ENCODE measurements at places on chromosomes 13 and 19.

DNA sequence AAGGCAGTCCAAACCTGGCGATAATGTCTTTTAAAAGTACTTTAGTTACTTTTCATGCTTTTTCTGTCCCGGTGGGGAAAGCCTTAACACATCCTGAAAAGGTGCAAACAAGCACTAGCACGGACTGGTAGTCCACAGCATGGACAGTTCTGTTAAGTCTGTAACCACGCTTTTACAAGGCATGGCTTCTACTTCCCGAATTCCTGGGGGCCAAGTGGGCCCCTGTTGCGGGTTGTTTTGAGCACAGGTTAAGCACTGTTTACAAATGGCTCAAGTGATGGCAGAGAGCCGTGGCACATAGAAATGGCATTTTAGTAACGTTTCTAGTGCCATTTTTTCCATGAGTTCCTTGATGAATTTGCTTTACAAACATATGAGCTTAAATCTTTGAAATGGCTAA lies 37.6 kb downstream of the ZNF493 start:
- no peak for DNase-seq

- DNase-seq = no peak
These were observed 1937.3 kb downstream of the OLFM4 start for GRCh38 chr13:54965881-54966280.

- no peak for DNase-seq
These were observed 111.7 kb downstream of the GNG7 start for GRCh38 chr19:2590630-2591399.

DNA sequence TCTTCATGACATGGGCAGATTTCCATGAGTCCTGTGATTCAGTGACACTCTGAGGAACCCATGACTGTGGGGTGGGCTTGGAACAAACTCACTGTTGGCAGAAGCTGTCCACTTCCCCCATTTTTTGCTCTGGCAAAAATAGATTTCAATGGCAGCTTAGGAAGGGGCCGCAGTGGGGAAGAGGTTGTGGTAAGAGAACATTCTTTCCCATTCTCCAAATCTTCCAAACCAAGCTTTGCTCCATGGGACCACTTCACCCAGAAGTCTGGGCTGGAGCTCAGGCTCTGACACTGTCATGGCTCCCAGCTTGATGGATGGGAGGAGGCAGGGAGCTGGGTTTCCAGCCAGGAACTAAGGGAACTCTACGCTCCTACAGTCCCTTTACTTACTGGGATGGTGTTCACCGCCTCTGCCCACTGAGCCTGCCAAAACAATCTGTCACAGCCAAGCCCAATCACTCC lies 24.9 kb upstream of the MEDAG start:
- DNase-seq = no peak

DNA sequence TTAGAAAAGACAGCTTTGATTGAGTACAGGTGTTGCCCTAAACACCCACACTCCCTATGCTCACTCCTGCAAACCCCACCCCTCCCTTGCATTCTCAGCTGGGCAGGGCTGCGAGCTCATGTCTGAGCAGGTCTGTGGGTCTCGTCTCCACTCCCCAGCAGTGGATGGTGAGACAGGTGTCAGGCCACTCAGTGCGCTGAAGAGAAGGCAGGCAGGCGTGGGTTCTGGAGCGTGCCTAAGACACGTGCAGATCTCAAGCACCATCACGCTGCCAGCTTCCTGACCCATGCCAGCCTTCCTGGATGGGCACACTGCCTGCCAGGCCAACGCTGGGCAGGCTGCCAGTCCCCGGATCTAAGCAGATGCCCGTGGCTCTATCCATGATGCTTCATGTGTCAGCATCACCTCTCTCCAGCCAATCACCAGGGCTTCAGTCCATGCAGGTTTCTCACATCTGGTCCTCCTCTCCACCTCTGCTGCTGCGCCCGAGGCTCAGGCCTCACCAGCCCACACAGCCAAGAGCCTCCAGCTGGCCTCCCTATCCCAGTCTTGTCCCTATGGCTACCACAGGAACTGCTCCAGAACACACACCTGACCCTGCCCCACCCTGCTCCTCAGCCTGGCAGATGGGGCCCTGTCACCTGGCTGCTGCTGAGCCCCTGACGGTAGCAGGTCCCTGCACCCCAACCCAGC lies 42.6 kb downstream of the EPS15L1 start:
- DNase-seq = no peak

- DNase-seq = no peak
These were observed 128.0 kb downstream of the TRPC4 start for GRCh38 chr13:37741536-37741935.

- DNase-seq = peak; percentile 75
These were observed 9.2 kb upstream of the FBN3 start for GRCh38 chr19:8158411-8159074.

- no peak for DNase-seq
These were observed 53.9 kb upstream of the CEACAM21 start for GRCh38 chr19:41521931-41522555.

DNA sequence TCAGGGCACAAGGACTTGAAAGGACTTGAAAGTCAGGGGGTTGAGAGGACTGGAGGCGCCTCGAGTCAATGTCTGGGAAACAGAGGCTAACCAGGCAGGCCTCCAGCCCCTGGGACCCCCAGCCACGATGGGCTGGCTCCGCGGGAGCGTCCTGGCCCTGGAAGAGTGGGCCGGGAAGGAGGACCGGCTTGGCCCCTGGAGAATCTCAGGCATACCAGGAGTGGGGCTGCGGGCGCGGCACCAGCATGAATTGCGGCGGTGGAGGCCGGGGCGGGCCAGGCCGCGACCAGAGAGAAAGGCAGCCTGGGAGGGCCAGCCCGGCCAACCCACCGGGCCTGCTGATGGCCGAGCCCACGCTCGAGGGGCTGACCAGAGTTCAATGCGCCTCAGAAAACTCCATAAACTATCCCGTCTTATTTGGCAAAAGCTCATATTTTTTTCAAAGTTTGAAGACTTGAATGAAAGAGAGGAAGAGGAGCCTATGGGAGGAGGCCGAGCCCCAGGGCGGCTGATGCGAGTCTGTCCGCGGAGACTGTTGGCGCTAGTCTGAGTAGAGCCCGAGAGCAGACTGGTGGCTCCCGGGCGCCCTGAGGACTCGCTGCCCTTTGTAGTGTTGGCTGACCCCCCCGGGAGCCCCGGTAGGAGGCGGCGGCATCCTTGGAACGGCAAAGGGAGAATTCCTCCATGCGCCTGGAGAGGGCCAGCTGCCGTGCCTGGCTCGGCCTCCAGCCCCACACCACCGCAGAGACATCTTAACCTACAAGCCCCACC lies 68.0 kb downstream of the MLLT1 start:
- DNase-seq = no peak

- peak; percentile 84 for DNase-seq
These were observed 9.5 kb downstream of the NR2F6 start for GRCh38 chr19:17235971-17236777.

GRCh38 chr19:9622531-9622930 lies 1.5 kb upstream of the ZNF561 start:
- no peak for DNase-seq

GRCh38 chr19:2043961-2044708 lies 6.9 kb downstream of the MKNK2 start:
- DNase-seq = no peak

DNA sequence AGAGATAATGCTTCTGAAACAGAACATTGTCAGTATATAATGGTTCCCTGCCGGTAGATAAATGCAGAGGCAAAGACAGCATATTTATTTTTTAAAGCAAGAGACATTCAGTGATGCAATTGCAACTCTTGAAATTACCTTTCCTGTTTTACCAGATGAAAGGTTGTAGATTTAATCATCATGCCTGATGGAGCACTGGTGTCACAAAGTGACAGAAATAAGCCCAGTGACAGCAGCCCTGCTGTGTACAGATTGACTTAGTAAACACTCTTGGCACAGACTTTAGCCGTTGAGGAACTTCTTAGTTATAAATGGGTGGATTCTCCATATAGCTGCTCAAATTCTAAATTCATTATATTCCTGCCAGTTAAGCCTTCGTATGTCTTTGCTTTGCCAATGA lies 172.5 kb downstream of the ITGBL1 start:
- DNase-seq = no peak

DNA sequence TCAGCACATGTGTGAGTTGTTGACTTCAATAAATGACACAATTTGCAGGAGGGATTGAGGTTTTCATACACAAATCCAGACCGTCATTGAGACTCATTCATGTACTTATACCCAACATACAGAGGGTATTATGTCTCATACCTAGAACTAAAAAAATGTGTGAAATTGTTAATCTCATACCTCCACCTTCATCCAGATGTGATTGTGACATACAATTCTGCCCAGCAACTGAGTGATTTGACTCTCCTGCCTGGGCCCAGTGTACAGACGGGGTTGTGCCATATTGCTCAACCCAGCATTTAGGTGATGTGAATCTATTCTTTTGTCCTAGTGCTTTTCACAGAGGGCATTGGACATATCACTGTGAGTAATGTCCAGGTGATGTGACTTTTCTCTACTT lies 12.6 kb upstream of the ZNF681 start:
- no peak for DNase-seq

DNA sequence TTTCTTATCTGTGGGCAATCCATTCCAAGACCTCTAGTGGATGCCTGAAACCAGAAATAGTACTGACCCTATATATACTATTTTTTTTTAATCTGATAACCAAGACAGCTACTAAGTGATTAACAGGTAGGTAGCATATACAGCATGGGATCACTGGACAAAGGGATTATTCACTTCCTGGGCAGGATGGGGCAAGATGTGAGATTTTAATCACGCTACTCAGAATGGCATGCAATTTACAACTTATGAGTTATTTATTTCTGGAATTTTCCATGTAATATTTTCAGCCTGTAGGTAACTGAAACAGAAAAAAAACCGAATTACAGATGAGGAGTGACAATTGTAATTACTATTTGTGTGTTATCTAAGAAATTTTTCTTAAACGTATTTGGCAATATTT lies 41.2 kb downstream of the ZIC2 start:
- no peak for DNase-seq

DNA sequence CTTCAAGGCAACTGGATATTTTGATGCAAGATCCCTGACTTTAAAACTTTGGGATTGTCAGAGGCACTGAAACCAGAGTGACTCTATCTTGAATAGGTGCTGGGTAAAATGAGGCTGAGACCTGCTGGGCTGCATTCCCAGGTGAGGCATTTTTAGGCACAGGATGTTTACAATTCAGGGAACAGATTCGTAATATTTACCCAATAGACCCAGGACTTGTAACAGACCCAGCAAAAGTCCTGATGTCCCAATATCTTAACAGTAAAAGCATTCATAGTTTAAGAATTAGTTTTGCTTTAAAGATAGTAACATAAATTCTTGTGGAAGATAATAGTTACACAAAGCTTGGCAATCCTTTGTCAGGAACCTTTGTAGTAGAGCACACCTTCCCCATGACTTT lies 166.2 kb downstream of the FGF14 start:
- no peak for DNase-seq

GRCh38 chr19:35754370-35755130 lies 2.3 kb downstream of the HSPB6 start:
- no peak for DNase-seq
